ENCODE measurements at places on chromosomes 4 and X. TPM values are rescaled to one million over a fixed set of nuclear protein-coding genes. Genes with fewer than 3 reads are reported as not detected.

GRCh38 chrX:76434103-76434741, 6.7 kb downstream of the MAGEE1 start:
- no peak for DNase-seq
- H3K4me3 ChIP-seq, result no peak overlapping the region
- H3K27me3 ChIP-seq, result no peaks in the 10 kb centered on the region
- no peaks in the 10 kb centered on the region for H3K4me1 ChIP-seq
- no peaks in the 10 kb centered on the region for H3K36me3 ChIP-seq

DNA sequence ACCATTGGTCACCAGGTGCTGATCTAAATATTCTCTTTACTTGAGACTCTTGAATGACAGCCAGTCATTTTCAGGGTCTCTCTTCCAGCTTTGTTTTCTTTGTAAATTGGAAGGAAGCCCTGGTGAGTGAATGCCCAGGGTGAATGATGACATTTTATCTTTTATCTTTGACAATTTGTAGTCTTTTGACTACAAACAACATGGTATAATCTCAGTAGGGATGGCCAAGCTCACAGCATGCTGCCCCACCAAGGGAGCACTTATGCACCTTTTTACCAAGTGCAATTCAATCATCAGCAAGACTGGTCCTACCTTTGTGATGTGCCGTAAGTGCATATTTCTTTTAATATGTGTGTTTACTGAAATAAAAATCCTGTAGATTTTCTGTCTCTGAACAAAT, 5.7 kb downstream of the AFM start:
- H3K36me3 ChIP-seq, result no peaks in the 10 kb centered on the region
- DNase-seq, result no peak
- H3K27ac ChIP-seq, result no peak overlapping the region
- no peak overlapping the region for H3K4me3 ChIP-seq

- DNase-seq, result no peak
- no peak overlapping the region for H3K27ac ChIP-seq
- no peaks in the 10 kb centered on the region for H3K27me3 ChIP-seq
- no peaks in the 10 kb centered on the region for H3K36me3 ChIP-seq
- no peak overlapping the region for H3K4me3 ChIP-seq
- no peaks in the 10 kb centered on the region for H3K4me1 ChIP-seq
Observed at GRCh38 chrX:16516232-16516876, 133.6 kb upstream of the S100G start.

GRCh38 chr4:76260571-76260970, 9.1 kb downstream of the FAM47E start:
- no peak overlapping the region for H3K4me3 ChIP-seq
- no peak overlapping the region for H3K27ac ChIP-seq
- no peaks in the 10 kb centered on the region for H3K27me3 ChIP-seq
- no peaks in the 10 kb centered on the region for H3K36me3 ChIP-seq
- DNase-seq, result no peak

DNA sequence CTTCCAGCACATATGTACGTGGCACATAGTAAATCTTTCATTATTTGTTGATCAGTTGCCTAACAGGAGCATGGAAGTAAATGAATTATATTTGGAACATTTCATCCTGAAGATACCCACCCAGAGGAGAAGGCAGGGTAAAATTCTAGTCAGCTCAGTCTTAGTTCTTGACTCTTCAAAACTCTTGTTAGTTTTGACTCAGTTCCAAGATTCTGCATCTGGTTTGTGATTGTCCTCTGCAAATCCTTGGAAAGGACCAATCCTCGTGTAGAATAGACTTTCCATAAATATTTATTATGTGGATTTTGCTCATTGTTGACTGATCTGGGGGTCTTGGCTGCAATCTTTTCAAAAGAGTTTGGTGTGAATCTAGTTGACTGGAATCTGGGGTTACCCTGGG, 257.5 kb upstream of the FAT1 start:
- H3K27ac ChIP-seq, result no peak overlapping the region
- H3K27me3 ChIP-seq, result no peaks in the 10 kb centered on the region
- DNase-seq, result no peak
- H3K36me3 ChIP-seq, result no peaks in the 10 kb centered on the region
- H3K4me1 ChIP-seq, result no peaks in the 10 kb centered on the region

DNA sequence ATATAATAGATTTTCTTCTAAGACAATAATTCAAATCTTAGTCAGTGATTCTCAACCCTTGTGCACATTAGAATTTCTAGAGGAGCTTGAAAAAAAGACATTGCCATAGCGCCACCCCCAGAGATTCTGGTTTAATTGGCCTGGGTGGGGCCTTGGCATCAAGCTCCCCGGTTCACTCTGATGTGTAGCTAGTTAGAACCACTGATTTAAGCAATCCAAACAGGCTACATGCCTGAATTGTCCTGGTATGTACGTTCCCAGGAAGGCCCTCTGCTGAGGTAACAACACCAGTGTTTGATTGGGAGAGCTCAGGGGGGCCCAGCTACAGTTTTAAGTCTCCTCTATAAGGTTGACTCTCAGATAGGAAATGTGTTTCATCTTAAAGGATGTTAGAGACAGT, 1.3 kb upstream of the ATP10D start:
- peaks cover 4% of the 10 kb centered on the region for H3K4me1 ChIP-seq
- H3K4me3 ChIP-seq, result no peak overlapping the region
- H3K27ac ChIP-seq, result peak overlapping the region; percentile 92
- H3K36me3 ChIP-seq, result no peaks in the 10 kb centered on the region

- no peaks in the 10 kb centered on the region for H3K4me1 ChIP-seq
- no peaks in the 10 kb centered on the region for H3K27me3 ChIP-seq
- H3K4me3 ChIP-seq, result no peak overlapping the region
- H3K36me3 ChIP-seq, result no peaks in the 10 kb centered on the region
- no peak for DNase-seq
Observed at GRCh38 chr4:159358226-159358625, 255.3 kb downstream of the RAPGEF2 start.

DNA sequence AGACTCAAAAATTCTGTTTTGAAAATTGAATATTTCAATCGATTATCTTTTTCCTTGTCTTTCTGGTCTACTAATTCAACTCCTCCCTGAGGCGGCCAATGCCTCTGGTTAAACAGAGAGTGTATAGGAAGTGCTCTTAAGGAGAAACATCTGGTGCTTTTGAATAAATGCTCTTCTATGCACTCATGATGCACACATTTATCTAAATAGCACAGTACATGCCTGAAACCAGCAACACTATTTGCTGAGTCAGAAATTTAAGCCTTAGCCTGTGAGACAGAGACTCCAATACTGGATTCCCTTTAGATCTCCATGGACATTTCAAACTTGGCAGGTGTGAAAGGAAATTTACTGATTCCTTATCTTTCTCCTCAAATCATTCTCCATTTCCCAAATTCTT, 118.6 kb downstream of the SLIT2 start:
- no peak for DNase-seq
- H3K4me1 ChIP-seq, result no peaks in the 10 kb centered on the region
- H3K27me3 ChIP-seq, result no peaks in the 10 kb centered on the region

- H3K27me3 ChIP-seq, result no peaks in the 10 kb centered on the region
- H3K4me1 ChIP-seq, result no peaks in the 10 kb centered on the region
- no peak for DNase-seq
- H3K27ac ChIP-seq, result no peak overlapping the region
- H3K4me3 ChIP-seq, result no peak overlapping the region
- no peaks in the 10 kb centered on the region for H3K36me3 ChIP-seq
Observed at GRCh38 chrX:8274170-8274569, 103.1 kb upstream of the VCX2 start.

- no peak overlapping the region for H3K27ac ChIP-seq
- no peak overlapping the region for H3K4me3 ChIP-seq
- H3K4me1 ChIP-seq, result no peaks in the 10 kb centered on the region
- DNase-seq, result no peak
- no peaks in the 10 kb centered on the region for H3K36me3 ChIP-seq
- H3K27me3 ChIP-seq, result no peaks in the 10 kb centered on the region
Observed at GRCh38 chrX:71955530-71956120, 45.0 kb downstream of the NHSL2 start.

Gene SLC4A4
- total RNA-seq, result 0.51 TPM

Gene TCEAL2
- 4.1 TPM for total RNA-seq

GRCh38 chr4:98518559-98519267, 139.7 kb downstream of the TSPAN5 start:
- no peak overlapping the region for H3K4me3 ChIP-seq
- DNase-seq, result no peak

DNA sequence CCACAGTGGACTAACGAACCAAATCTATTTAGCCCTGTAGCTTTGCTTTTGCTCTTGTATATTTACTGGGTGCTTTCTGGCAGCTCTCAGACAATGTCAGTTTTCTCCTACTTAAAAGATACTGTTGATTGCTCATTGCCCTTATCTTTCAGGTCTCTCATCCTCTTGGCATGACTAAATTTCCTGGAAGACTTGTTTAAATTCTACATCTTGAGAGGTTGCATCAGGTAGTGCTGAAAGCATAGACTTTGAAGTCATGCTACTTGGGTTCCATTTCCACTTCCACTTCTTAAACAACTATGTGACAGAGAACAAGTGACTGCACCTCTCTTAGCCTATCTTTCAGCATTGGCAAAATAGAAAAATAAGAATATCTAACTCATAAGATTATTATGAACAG, 8.4 kb downstream of the TDO2 start:
- H3K36me3 ChIP-seq, result no peaks in the 10 kb centered on the region
- H3K4me3 ChIP-seq, result no peak overlapping the region
- H3K27me3 ChIP-seq, result no peaks in the 10 kb centered on the region
- H3K4me1 ChIP-seq, result no peaks in the 10 kb centered on the region
- DNase-seq, result no peak

Gene FOXO4
- total RNA-seq, result 8.5 TPM

DNA sequence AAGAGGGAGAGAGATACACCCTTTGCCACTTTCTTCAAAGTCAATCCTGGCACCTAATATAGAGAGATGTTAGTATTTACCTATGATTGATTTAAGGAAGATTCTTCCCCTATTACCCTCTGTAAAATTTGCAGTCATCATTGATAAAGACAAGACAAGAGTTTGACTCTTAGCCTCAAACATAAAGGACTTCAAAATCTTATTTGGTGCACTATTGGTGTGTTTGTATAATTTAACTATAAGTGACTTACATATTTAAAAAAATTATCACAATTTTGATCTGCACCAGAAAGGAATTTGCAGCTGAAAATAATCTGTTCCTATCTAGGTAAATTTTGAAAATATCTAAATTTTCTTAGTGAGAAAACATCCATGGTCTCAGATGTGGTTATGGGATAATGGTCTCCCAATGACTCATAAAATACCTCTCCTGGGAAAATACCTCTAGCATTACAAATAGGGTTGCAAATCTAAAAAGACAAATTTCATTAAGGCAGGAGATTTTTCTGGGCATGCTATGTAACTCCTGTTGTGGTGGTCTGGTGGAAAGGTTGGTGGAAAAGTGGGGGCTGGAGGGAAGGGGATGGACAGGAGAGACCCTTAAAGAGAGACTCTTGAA, 173.6 kb upstream of the MED14 start:
- H3K4me3 ChIP-seq, result no peak overlapping the region
- H3K36me3 ChIP-seq, result no peaks in the 10 kb centered on the region
- H3K27ac ChIP-seq, result no peak overlapping the region
- H3K27me3 ChIP-seq, result no peaks in the 10 kb centered on the region
- DNase-seq, result no peak

Gene CDS1
- not detected for total RNA-seq

DNA sequence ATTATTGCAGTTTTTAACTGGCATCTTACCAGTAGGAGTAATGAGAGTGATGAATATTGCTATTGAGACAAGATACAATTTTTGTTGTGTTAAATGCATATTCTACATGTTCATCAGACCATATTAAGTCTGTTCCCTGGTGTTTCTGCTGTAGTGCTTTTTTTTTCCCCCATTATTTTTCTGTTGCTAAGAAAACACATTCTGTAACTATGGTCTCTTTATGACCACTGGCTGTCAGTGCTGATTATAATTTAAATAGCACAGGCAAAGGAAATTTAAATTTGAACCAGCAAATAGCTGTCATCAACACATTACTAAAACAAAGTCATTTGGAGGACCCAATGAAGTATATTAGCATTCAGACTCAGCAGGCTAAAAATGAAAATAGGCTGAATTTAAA, 98.3 kb upstream of the ANKRD50 start:
- H3K4me1 ChIP-seq, result no peaks in the 10 kb centered on the region
- no peaks in the 10 kb centered on the region for H3K27me3 ChIP-seq
- H3K36me3 ChIP-seq, result no peaks in the 10 kb centered on the region
- H3K4me3 ChIP-seq, result no peak overlapping the region

DNA sequence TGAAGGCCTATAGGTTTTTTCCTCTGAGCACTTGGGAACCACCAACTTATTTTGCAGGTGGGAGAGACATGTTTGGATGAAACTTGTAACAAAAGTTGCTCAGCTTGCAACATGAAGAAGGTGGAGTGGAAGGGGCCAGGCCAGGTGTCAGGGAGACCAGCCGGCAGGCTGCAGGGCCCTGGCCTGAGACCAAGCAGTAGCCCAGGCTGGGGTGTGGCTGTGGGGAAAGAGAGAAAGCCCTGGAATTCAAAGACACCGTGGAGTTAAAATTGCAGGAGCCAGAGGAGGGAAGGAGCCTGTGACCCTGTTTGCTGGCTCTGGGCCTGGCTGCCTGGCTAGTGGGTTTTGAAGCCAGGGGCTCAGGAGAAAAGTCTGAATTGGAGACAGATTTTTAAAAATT, 43.4 kb downstream of the EFNB1 start:
- no peaks in the 10 kb centered on the region for H3K27me3 ChIP-seq
- H3K4me3 ChIP-seq, result no peak overlapping the region
- no peak overlapping the region for H3K27ac ChIP-seq

Gene RASGEF1B
- total RNA-seq, result 3.1 TPM

GRCh38 chr4:114349543-114350175, 248.9 kb upstream of the UGT8 start:
- H3K27me3 ChIP-seq, result no peaks in the 10 kb centered on the region
- H3K27ac ChIP-seq, result no peak overlapping the region
- no peaks in the 10 kb centered on the region for H3K4me1 ChIP-seq
- H3K4me3 ChIP-seq, result no peak overlapping the region
- no peaks in the 10 kb centered on the region for H3K36me3 ChIP-seq

GRCh38 chrX:123854329-123854728, 5.5 kb upstream of the XIAP start:
- H3K4me1 ChIP-seq, result no peaks in the 10 kb centered on the region
- no peak overlapping the region for H3K27ac ChIP-seq
- H3K36me3 ChIP-seq, result no peaks in the 10 kb centered on the region

Gene PRDX4
- 135 TPM for total RNA-seq

DNA sequence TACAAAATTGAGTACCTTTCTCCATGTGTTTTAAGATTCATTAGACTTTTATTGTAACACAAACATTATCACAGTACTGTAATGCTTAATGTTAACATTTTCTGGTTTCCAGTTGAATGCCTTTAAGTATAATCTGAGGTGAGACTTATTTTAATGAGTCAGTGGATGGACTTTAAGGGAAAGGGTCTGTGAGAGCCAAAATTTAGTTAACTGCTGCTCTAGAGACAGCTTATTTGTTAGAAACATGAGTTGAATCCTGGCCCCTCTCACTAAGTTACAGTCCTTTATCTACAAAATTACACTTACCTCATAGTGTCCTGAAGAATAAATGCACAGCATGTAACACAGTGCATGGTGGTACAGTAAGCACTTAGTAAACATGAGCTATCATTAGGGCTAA, 66.0 kb downstream of the PGRMC2 start:
- H3K27ac ChIP-seq, result no peak overlapping the region
- H3K4me3 ChIP-seq, result no peak overlapping the region

- H3K4me1 ChIP-seq, result no peaks in the 10 kb centered on the region
- DNase-seq, result no peak
- H3K36me3 ChIP-seq, result no peaks in the 10 kb centered on the region
- H3K4me3 ChIP-seq, result no peak overlapping the region
Observed at GRCh38 chr4:74189331-74190043, 31.6 kb downstream of the MTHFD2L start.

Gene TCP11X1
- total RNA-seq, result not detected

- H3K36me3 ChIP-seq, result no peaks in the 10 kb centered on the region
- no peak overlapping the region for H3K27ac ChIP-seq
- no peaks in the 10 kb centered on the region for H3K4me1 ChIP-seq
- H3K27me3 ChIP-seq, result peaks cover 3% of the 10 kb centered on the region
Observed at GRCh38 chrX:38402118-38402517, 49.7 kb downstream of the OTC start.

Gene CT45A5
- not detected for total RNA-seq

Gene ADH1B
- 360 TPM for total RNA-seq
